Endothelial cell of umbilical vein (primary cell): ENCODE measurements at places on chromosomes 4 and X. TPM values are rescaled to one million over a fixed set of nuclear protein-coding genes. Genes with fewer than 3 reads are reported as not detected.

DNA sequence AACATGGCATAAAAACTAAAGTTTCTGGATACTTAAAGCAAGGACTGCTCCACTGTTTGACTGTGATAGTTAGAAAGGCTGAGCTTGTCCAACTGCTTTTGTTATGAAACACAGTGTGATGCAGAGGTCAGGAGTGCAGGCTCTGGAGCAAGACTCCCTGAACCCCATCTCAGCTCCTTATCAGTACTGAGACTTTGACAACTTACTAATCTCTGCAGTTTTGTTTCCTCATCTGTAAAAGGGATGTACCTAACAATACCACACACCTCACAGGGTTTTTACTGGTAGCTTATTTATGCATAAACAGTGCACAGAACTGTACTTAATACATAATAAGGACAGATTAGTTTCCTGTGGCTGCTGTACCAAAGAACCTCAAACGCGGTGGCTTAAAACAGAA lies 804.3 kb downstream of the FSTL5 start:
- no peak for DNase-seq

GRCh38 chrX:153469811-153470410 lies 465 bp downstream of the HAUS7 start:
- DNase-seq: peak; percentile 32

GRCh38 chr4:121784401-121784800 lies 16.7 kb upstream of the EXOSC9 start:
- DNase-seq: no peak

DNA sequence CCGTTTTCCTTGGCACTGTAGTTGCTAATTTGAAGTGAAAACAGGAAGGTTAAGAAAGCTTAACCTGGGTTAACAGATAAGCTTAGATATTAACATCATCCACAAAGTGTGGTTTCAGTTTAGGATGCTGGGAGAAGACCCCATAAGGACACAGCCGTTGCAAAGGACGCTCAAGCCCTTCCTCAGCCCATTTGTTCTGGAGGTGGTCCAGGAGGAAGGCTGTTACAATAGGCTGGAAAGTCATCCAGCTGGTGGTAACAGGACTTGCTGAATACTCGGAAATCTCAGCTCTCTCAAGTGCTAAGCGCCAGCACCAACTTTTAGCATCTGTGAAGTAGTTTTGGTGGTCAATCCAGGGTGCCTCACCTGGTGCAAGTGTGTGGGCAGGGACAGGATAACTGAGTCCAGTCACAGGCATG lies 14.2 kb downstream of the CHST7 start:
- DNase-seq: peak; percentile 81

DNA sequence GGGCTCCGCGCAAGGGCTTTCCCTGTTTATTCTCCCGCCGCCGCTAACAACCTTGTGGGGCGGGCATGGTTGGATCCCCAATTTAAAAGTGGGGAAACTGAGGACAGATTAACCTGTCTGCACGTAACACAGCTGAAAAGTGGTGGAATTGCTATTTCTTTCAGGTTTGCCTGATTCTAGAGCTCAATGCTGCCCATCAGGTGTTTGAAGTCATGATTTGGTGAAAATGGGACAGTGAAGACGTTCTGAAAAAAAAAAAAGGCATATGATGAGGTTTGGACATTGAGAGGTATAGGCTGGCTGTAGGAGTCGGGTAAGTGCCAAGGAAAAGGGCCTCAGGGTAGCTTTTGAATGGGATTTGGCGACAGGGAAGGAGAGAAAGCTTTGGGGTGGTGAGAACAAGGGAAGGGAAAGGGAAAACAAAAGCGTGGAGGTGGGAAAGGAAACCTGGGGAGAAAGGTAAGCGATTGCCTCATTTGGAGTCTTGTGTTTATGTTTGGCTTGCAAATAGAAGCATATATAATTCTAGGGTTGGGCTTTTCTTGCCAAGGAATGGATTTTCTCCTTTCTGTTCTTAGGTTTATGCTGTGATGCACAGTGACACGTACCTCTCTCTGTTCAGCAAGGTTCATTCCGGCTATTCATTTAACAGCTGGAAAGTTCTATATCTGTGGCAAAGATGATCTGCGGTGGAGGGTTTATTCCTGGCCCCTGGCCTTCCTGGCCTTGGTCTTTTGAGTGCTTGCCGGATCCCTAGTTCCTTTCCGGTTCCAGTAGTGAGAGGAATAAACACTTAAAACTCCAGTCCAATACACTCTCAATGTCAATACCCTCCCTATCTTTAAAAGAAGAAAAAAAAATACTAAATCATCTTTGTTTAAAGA lies 2.4 kb upstream of the STIM2 start:
- no peak for DNase-seq

GRCh38 chrX:48826135-48826875 lies at the start of gene ERAS:
Gene ERAS, plus strand, starts transcription at chrX:48826513. Its CDS starts 2,611 bp downstream, at chrX:48829124.
- DNase-seq: no peak

DNA sequence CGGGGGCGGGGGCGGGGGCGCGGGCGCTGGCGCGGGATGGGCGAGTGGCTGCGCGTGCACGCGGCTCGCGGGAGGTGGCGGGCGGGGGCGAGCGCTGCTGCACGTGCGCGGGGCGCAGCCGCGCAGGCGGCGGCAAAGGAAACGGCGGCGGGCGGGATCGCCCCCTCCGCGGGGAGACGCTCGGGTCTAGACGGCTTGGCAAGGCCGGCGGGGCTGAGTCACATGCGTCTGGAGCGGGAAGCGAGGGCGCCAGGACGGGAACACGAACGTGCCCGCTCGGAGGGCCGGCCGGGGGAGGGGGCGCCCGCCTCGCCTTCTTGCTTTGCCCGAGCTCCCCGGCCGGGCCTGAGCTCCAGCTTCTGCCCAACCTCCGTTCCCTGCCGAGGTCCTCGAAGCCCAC lies 4.3 kb upstream of the HAUS7 start:
- DNase-seq: peak; percentile 88

GRCh38 chrX:142503967-142504643 lies 299.0 kb upstream of the MAGEC2 start:
- DNase-seq: no peak

DNA sequence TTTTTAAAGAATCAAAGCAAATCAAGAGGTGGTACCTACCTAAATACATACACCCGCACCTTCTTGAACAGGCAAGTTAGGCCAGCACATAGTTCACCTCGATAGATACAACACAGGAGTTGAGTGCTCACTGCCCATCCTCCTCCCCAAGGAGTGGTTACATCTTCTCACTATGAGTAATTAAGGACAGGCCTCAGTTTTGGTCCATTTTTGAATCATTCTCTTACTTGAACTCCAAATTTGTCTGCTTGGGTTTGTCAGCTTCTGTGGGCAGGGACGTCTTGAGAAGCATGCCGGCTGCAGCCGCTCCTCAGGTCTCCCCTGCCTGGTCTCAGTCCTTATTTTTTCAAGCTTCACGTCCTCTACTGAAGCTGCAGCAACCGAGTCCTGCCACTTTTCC lies 190.6 kb upstream of the RBPJ start:
- no peak for DNase-seq

DNA sequence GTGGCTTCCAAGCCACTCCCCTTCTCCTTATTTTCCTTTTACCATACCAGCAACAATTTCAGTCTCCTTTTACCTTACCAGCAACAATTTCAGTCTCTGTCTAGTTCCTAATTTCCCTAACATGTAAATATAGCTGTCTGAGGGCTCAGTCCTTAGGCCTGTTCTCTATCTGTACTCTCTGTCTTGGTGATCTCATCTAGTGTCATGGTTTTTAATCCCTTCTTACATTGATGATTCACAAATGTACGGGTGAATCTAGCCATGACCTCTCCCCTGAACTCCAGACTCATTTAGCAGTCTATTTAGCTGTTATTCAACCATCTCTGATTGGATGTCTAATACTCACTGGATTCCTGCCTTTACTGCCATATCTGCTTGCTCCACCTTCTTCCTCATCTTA lies 7.2 kb downstream of the IL15 start:
- peak; percentile 39 for DNase-seq

Gene CITED1
- 0.83 TPM in 1 of 2 replicates, not detected in the other for total RNA-seq

Gene UGT2B17
- not detected in 2 replicates for total RNA-seq

Gene SSX3
- not detected in 2 replicates for total RNA-seq

Gene SCLT1
- 14.0 and 16.3 TPM in 2 replicates for total RNA-seq

Gene XPNPEP2
- not detected in 2 replicates for total RNA-seq
